ENCODE measurements at places on chromosomes 2 and 18.

DNA sequence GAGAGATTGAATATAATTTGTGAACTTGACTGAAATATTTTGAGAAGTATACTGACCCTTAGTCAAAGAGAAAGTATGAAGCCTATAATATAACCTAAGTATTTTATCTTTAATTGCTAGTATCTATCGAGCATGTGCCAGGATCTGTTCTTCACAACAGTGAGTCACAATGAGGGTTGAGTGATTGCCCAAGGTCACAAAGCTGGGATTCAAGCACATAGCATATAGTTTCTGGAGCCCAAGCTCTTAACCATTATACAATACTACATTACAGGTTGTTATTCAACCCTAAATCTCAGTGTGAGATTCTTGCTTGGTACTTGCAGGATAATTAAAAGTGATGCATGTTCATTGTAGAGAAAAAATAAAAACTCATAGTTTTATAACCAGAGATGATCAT, 97.2 kb downstream of the RAB3GAP1 start:
- DNase-seq: no peak

GRCh38 chr2:98295721-98296414, 50.4 kb upstream of the CNGA3 start:
- DNase-seq: no peak

DNA sequence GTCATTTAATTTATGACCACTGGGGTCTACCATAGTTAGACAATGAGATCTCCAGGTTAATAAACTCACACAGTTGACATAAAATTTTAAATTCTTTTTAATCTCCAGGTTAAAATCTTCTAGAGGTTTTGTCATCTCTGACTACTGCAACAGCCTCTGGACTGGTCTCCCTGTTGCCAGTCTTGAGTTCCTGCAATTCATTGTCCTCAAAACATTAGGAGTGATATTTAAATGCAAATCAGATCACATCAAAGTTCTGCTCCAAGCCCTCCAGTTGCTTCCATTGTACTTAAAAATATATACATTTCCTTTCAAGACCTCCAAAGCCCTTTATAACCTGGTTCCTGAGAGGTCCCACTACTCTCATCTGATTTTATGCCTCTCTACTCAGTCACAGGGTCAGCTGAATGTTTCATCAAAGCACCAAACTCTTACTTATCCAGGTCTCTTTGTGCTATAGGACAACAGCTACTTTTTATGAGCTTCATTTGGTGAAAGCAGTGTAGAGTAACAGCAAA, 18.6 kb upstream of the LINC00305 start:
- no peak for DNase-seq

DNA sequence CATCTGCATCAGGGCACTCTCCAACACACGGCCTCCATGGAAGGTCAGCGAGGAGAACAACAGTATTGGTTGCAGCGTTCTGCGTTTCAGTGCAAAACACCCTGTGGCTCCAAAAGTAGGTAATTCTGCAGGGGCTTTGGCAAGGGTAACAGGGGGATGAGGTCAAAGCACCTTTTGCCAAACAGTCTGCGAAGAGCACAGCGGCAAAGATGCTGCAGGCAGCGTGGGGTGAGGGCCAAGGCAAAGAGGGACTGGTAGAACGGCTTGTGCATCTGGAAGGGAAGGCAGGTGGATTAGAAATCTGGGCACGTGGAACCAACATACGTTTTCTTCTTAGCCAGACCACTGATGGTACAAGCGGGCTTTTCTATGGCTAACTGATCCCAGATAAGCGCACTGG, 26.6 kb upstream of the GBX2 start:
- DNase-seq: no peak

DNA sequence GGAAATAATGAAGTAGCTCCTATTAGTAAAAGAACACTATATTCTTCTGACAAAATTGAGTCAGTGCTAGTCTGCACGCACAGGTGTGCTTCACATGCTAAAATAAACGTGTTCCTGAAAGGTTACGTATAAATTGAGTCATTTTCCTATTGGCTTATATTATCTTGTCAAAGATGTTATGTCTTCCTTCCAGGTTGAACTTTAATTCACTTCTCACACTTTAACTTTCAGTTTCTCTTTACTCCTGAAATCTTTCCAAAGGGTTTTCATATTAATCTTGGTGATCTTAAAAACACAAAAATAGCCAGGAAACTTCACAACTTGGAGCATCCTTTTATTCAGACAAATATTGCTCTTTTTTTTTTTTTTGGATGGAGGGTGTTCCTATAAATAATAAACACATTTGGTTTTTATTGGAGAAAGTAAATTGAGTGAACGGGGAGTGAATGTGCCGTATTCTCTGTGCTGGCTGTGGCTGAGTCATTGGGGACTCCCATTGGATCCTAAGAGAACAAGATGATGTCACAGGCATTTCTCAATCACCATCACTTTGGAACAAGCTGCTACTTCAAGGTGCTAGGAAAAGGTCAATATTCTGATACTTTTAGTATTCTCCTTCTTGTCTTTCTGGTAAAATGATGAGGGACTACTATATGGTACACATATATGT, 150.2 kb upstream of the SPATS2L start:
- DNase-seq: no peak

DNA sequence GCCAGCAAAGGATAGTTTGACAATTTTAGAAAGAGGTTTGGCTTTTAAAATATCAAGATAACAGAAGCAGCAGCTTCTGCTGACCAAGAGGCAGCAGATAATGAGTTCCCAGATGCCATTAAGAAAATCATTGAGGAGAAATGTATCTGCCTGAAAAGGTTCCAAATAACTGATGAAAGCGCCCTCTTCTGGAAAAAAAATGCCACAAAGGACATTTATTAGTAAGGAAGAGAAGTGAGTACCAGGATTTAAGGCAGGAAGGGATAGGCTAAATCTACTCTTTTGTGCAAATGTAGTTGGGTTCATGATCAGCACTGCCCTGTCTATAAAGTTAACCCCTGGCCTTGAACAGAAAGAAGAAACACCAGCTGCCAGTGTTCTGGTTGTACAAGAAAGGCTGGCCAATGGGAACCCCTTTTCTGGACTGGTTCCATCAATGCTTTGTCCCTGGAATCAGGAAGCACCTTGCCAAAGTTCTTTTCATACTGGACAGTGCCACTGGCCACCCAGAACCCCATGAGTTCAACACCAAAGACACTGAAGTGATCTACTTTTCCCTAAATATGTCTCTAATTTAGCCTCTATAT, 40.6 kb downstream of the DHX57 start:
- peak; percentile 14 for DNase-seq

GRCh38 chr2:241437179-241437578, 71.2 kb downstream of the STK25 start:
- DNase-seq: no peak

- DNase-seq: no peak
Measured at GRCh38 chr2:233263045-233263570, 11.6 kb downstream of the ATG16L1 start.

DNA sequence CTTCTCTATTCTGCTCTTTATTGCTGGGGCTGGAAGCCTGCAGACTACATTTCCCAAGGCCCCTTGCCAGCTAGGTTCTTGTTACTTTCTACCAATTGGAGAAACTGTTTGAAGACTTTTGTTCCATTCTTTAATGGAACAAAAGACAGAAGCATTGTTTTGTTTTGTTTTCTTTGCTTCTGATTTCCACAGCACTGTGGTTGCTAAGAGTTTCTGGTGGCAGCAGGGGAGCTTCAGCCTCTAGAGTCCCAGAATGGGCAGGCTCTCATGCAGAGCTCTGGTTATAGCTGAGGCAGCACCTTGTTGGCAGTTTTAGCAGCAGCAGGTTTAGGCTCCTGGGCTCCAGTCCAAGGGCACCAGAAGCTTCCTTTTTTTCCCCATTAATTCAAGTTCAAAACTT, 234.3 kb downstream of the ETAA1 start:
- DNase-seq: no peak

DNA sequence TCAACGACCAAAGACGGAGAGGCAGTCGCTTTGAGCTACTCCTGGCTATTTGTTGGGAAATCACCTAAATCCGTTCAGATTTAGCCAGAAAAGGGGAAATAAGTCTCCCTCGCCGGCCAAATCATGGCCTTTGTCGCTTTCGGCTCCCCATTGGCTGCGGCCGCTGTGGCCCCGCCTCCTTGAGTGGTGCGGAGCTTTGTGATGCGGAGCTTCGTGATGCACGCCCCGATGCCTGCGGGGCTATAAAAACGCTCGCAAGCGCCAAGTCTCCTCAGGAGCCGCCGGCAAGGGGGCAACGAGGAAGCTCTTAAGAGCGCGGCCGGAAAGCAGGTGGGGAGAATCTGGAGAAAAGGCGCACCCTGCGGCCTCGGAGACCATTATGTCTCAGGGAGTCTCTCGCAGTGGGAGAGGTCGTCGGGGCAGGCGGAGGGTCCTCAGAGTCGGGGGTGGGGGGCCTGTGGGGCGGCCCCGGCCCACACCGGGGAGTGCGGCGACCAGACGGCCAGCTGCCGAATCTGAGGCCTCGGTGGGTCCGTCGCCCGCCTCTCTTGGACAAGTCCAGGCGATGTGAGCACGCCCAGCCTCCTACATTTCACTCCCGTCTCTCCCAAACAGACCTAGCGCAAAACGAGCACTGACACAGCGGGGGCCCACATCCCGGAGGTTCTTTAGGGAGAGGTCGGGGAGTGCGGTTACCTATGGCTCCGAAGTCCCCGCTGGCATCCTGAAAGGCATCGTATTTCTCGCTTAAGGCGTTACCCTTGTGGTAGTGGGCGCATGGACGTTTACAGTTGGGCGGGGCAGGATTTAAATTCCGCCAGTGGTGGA, at the start of gene CABYR:
TSS of gene CABYR (plus strand) at position 274 of the 828 bp plus-strand sequence. CDS start 4,053 bp downstream, outside the sequence.
- DNase-seq: peak; percentile 92

DNA sequence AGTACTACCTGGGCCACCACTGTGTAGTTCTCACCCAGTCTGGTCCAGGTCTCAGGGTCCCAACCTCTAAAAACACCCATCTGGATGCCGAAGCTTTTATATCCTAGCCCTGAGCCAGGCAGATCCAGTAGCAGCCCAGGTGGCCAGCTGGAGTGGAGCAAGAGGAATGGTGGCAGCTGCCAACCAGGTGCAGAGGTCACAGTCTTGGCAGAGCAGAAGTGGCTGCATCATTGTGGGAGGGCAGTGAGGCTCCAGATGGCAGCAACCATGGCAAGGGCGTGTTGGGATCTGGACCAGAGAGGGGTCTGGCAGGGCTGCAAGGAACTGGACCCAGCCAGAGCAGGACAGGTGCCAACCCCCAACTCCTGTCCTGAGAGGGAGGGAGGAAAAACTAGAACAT, 72.2 kb upstream of the AGAP1 start:
- no peak for DNase-seq

- no peak for DNase-seq
Measured at GRCh38 chr2:10868465-10869314, 43.0 kb upstream of the KCNF1 start.

- no peak for DNase-seq
Measured at GRCh38 chr2:220424561-220424960, 797.1 kb downstream of the SLC4A3 start.

DNA sequence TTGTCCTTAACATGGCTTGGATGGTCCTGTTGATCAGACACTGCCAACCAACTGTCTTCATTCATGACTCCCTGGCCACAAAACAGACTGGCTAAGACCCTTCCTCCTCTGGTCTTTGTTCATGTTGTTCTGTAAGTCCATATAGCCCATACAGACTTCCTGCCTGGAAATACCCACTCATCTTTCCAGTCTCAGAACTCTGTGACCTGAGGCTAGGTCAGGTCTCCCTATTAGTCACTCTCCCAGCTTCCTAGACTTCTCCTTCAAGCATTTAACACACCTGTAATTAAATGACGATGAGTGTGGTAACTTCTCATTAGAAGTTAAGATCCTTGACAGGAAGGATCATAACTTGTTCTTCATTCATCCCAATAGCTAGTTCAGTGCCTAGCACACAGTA, 56.3 kb downstream of the CCDC93 start:
- DNase-seq: no peak

GRCh38 chr2:157786663-157787363, 89.3 kb downstream of the ACVR1 start:
- no peak for DNase-seq

DNA sequence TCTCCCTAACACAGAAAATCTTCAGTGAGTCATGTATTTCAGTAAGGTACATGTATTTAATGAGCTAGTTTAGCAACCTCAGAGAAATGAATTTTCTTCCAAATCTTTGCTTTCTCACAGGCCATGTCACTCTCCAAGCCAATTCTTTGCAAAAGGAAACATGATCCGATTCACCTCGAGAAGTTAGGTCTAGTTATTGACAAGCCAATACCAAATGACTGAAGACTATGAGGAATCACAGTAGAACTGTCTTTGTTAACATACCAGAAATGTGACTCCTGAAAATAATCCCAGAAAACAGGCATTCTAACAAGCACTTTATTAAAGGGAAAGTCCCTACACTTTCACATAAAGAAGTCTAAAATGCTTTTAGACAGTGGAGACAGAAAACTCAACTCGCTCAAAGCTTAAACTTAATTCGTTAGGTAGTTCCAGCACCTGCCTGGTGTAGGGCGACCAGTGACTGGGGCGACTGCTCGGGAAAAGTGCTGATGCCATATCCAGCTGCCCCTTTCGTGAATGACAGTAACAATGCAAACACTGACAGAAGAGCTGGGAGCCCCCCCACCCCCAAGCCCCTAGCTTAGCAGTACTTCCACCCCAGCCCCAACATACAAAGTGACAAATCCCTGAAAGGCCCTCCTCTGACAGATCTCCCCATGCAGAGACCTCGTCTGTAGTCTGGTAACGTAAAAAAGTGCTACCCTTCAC, 1.8 kb downstream of the MEMO1 start:
- peak; percentile 18 for DNase-seq
